NCI-H1092 (cell line): ENCODE measurements at places on chromosomes 4 and X.

DNA sequence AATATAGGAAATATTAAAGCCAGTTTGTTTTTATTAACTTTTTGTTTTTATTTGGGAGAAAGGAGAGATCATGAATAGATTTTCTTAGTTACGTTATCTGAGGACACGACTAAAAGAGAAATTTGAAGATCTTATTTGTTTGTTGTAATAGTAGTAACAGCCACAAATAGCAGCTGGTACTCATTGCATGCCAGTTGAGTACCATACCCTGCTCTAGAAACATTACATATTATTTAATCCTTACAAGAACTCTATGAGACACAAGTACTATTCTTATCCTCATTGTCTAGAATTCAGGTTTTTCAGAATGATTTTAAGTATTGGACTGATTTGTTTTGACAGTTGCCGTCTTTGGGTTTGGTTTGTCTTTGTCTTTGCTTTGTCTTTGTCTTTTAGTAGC, 31.8 kb downstream of the USP53 start:
- no peak for DNase-seq

- DNase-seq, result no peak
These were observed 71.8 kb upstream of the GPR34 start for GRCh38 chrX:41616935-41617334.

DNA sequence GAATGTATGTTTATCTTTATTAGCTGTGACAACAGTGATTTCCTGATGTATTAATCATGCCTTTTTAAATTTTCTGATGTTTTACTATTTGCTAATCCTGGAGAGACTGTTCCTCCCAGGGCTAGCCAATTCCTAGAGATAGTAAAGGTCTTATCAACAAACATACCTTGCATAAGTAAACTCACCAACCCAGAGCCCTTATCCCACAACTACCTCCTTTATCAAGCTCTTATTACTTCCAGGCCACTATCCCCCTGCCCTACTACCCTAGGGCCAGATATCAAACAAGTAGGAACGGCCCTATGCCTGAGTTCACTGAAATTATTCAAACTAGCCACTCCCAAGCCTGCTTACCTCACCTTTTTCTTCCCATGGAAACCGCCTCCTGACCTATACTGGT, 58.2 kb upstream of the NPNT start:
- no peak for DNase-seq

DNA sequence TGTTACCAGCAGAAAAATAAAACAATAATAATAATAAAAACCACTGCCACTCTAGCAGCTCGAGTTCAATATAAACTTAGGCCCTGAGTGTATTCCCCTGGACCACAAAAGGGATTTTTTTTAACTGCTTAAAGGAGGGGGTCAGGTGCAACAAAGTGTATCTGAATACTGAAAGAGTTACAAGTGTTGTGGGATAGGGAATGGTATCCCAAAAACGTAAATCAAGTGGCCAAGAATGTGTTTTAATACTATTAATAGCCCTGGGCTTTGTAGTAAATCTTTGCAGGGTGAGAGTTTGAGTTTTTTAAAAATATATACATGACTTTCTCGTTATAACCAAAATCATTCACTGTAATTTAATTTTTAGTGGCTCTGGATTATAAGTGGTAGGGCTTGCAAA, 860.1 kb upstream of the INTU start:
- DNase-seq, result no peak

- DNase-seq, result no peak
These were observed 44.4 kb upstream of the LGI2 start for GRCh38 chr4:25075129-25075528.

DNA sequence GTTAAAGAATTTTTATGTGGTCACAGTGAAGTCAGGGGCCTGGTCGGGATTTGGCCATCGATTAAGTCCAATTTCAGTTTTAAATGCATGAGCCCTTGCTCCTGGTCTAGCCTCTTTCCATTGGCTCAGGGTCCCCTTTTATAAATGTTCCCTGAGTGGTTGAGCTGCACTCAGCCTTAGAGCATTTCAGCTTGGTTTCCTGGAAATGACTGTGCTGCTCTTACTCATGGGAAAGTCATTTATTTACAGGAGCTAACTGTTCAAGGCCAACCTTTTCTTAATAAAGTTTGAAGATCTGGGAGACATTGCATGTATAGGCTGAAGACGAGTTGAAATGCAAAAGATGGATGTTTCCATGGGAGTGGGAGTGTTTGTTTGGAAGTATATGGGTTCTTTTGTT, 98.8 kb upstream of the CLNK start:
- no peak for DNase-seq

DNA sequence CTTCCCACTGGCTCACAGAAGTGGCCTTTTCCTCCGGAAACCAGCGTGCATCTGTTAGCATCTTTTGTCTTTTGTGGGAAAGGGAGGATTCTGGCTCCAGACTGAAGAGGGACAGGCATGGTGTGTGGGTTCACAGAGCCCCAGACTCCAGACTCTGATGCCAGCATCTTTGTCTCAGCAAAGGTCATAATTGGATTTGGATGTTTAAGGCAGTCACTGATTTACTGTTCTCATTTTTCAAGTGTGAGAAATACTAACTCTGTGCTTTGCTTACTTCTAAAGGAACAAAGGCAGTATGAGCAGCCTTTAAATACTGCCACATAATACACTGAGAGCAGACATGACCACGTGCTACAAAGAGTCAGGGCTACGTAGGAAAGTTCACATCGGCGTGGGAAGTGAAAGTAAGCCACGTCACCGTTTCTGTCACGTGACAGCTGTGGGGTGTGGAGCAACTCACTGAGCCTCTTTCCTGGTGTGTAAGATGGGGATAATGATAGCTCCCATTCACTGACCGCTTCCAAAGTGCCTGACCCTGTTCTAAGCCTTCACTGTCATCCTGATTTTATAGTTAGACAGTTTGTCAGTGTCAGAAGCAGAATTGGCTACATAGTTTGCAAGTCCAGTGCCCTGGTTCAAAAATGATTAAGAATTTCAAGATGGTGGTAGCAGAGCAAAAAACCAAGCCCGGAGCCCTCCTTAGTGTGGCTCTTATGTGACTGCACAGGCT, 24.8 kb upstream of the TMSB4X start:
- no peak for DNase-seq

GRCh38 chr4:90603540-90603939, 476.3 kb downstream of the CCSER1 start:
- no peak for DNase-seq

GRCh38 chr4:5364406-5364805, 313.1 kb downstream of the STK32B start:
- DNase-seq, result no peak

- DNase-seq, result no peak
These were observed 40.2 kb upstream of the ZNF81 start for GRCh38 chrX:47796433-47796906.

DNA sequence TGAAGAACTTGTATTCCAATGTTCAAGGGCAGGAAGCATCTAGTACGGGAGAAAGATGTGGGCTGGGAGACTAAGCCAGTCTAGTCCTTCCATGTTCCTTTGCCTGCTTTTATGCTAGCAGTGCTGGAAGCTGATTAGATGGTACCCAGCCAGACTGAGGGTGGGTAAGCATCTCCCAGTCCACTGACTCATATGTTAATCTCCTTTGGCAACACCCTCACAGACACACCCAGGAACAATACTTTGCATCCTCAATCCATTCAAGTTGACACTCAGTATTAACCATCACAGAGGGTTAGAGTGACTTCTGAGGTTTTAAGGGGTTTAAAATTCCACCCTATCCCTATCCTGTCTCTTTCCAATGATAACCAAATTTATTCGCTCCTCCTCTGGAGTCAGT, 6.5 kb downstream of the HMGN5 start:
- DNase-seq, result no peak

DNA sequence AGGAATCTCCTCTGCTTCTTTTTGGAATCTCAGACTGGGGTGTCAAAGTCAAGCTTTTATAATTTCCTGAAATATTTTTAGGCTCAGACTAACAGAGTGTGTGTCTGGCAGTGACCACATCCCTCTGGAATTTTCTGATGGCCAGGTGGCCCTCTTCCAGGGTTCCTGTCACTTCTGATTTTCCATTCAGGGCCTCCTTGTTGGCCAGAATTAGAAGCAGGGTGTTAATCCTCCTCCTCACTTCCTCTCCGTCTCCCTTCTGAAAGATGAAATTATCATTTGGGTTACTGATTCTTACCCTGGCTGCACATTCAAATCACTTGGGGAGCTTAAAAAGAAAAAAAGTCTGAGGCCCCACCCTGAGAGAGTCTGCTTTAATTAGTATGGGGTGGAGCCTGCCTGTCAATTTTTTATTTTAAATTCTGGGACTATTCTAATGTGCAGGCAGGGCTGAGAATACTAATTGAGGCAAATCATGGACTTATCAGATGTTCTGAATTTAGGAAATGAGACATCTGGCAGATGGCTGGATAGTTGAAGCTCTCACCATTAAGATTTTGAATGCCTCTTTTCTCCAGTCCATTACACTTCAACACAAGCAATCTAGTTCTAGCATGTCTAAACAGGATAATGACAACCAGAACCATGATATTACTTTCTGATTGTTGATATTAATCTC, 43.2 kb downstream of the HAND2 start:
- DNase-seq, result no peak

- DNase-seq, result no peak
These were observed 62.7 kb upstream of the SHOX start for GRCh38 chrX:567891-568290.

DNA sequence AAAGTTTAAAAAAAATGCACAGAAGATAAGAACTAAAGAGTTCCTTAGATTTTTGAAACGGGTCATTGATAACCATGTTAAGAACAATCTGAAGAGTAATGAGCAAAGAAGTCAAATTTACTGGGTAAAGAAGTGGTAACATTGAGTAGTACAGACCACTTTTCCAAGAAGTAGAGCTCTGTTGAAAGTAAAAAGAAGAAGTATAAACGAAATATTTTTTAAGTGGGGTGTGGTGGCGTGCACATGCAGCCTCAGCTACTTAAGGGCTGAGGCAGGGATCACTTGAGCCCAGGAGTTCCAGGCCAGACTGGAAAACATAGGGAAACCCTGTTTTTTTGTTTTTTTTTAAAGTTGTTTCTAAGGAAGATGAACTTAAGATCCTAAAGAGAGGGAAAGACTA, 68.5 kb downstream of the UBA6 start:
- no peak for DNase-seq

DNA sequence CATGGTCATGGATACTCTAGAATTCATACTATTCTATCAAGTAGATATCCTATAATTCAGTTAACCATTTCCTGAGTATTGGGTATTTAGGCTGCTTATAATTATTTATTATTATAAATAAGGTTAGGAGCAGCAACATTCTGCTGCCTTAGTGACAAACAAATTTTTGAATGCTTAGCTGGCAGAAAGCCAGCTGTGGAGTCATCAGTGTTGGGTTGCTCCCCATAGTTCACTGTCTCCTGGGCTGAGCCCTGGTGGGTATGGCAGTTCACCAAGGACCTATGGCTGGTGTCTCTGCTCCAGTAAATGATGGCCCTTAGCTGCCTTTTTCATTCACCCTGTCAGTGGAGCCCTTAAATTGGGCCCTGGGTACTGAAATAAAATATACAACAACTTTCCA, 61.8 kb downstream of the SMARCA5 start:
- DNase-seq, result no peak

GRCh38 chr4:97720869-97721432, 422.3 kb downstream of the STPG2 start:
- DNase-seq, result no peak

GRCh38 chr4:25523405-25523804, 132.2 kb upstream of the SLC34A2 start:
- no peak for DNase-seq

- DNase-seq, result no peak
These were observed 37.5 kb downstream of the PHEX start for GRCh38 chrX:22069586-22069985.

DNA sequence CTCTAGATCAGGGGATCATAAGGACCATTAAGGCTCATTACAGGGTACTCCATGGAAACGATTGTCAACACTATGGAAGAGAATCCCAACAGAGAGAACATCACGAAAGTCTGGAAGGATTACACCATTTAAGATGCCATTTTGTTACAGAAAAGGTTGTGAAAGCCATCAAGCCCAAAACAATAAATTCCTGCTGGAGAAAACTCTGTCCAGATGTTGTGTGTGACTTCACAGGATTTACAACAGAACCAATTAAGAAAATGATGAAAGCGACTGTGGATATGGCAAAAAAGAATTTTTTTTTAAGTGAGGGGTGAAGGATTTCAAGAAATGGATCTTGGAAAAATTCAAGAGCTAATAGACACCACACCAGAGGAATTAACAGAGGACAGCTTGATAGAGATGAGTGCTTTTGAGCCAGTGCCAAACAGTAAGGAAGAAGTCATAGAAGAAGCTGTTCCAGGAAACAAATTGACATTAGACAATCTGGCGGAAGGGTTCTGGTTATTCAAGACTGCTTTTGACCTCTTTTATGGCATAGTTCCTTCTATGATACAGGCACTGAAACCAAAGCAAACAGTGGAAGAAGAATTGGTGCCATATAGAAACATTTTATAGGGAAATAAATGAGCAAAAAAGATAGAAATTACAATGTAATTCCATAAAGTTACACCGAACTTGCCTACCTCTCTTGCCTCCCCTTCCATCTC, 17.3 kb upstream of the LSM6 start:
- no peak for DNase-seq

DNA sequence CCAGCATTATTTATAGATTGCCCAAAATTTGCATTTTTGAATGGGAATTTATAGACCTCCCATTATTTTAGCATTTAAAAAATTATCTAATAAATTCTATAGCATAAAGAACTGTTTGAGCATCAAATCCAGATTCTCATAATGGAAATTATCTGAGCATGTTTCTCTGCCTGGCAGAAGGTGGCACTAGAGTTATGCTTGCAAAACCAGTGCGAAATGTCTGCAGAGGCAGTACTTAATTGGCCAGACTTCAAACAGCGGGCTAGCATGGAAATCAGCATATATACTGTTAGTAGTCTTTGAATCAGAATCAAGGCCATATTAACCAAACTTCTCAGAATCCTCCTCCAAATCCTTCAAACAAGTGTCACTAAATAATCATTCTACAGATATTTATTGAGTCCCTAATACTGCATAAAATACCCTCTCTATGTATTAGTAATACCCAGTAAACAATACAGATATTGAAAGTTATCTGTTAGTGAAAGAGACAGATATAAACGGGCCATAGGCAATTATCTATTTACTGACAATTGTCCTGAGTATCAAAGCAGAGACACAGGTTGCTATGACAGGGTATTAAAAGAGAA, 78.7 kb upstream of the DCLK2 start:
- DNase-seq, result peak; percentile 15

- DNase-seq, result no peak
These were observed 31.2 kb downstream of the RS1 start for GRCh38 chrX:18640686-18641085.
